DMS 273 treated with DMSO at 0.1 percent for 48 hours (cell line): ENCODE measurements at places on chromosomes 4 and X.

DNA sequence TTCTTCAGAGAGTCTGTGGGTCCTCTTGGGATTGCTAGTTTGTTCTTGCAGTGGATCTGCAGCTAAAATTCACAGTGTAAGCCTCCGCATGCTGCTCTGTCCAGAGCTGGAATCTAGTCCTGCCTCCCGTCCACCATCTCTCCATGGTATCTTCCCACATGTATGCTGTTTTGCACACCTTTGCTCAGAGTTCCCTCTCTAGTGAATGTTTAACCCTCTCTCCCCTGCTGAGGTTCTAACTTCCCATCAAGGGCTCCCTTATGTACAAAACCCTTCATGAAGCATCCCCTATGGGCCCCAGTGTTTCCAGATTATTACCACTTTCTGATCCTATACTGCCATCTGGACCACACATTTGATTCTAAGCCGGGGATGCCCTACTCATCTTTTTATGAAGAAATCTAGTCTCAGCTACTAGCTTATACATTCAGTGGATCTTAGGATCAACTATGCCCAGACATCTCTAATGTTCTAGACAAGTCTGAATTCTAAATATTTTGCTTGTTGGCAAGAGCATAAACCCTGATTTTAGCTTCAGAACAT is 157.3 kb downstream of the CPEB2 start:
- DNase-seq = no peak

DNA sequence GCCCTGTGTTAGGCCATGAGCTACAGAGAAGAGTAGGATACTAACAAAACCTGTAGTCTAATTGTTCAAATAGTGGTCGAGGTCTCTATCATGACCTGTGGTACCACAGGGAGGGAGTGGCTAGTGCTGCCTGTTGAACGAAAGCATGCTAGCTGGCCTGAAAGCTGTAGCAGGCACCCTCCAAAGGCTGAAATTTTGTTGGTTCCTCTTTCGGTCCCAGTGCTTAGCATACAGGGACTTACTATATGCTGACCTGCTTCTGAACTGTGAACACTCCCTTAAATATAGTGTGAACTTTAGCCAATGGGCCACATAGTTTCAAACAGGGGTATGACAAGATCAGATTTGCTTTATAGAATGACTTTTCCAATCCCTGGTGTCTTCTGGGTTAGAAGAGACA is 113.4 kb downstream of the PJA1 start:
- no peak for DNase-seq

DNA sequence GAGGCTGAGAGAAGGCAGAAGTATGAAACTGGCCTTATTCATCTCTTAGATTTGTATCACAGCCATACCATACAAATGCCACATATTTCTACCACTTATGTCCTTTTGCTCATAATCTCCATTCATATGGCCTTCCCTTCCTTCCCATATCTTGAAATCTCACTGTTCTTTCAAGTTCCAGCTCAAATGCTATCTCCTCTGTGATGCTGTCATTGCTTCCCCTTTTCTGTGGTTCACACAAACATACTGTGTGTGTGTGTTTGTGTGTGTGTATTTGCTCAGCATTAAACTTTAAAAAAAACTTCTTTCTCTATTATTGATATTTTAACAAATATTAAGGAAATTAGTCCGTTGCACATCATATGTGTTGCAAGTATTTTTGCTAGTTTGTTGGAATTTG is 26.7 kb downstream of the PHKA1 start:
- DNase-seq = no peak

DNA sequence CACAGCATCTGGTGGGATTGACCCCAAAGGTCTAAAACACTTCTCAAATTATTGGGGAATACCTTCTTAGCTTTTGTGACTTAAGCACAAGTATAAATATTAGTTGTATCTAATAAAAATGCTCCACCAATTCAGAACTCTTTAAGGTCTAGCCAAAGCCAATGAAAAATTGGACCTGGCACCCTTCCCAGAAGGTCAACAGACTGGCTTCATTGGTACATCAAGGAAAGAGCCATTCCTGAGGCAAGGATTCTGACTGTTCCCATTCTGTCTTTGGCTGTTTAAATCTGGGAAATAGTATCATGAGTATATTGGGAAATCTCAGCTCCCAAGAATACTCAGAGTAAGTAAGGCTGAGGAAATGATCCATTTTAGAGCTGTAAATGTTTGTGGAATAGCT is 153.0 kb upstream of the TRPC5 start:
- DNase-seq = no peak

DNA sequence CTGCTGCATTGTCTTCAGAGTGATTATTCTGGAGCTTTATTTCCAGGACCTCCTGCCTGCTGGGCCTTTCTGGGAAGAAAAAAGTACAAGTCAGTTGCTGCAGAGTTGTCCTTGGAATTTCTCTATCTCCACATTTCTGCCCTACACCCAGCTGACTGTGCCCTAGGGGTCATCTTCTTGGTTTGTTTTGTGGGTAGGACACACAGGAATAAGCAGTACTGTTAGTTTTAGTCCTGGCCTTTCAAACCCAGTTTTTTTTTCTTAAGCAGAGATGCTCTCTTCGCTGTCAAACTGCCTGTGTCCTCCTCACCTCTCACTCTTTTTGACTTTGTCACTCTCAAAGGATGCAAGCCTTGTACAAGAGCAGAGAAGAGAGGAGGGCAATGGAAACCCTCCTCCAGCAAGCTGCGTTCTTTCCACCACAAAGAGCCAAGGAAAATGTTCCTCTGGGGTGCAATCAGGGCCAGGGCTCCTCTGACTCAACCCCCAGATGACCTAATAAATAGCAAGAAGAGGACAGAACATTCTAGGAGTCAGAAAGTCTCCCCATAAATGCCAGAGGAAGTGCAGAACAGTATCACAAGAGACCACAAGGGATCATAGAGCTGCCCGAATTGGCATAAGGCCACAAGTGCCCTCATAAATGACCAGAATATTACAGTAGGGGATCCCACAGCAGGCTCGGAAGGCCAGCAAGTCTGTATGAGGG is 186.2 kb downstream of the RCHY1 start:
- DNase-seq = no peak

DNA sequence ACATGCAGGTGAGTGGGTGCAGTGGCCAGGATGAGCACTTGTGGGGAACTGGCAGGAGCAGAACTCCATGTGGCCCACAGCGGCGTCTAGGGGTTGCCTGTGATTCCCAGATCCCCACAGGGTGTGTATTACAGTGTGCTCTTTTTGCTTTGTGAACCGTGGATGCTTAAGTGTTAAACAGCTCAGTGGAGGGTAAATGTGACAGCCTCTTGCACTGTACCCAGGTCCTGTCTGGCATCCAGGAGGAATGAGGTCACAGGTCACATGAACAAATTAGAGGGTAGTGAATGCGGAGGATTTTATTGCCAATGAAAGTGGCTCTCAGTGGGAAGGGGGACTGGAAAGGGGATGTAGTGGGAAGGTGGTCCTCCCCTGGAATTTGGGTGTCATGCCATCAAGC is 447.8 kb downstream of the SPRY1 start:
- no peak for DNase-seq

- peak; percentile 62 for DNase-seq
Measured at GRCh38 chrX:15515931-15516330, 15.3 kb downstream of the BMX start.

GRCh38 chr4:166432842-166433241 is 559.8 kb downstream of the TLL1 start:
- DNase-seq = no peak

- no peak for DNase-seq
Measured at GRCh38 chr4:7075962-7076695, 8.3 kb upstream of the GRPEL1 start.

GRCh38 chr4:48235050-48235449 is 34.6 kb downstream of the TEC start:
- no peak for DNase-seq

GRCh38 chrX:13165266-13166189 is 121.1 kb upstream of the FAM9C start:
- DNase-seq = no peak

- DNase-seq = no peak
Measured at GRCh38 chrX:1591863-1592469, 562 bp downstream of the AKAP17A start.

GRCh38 chr4:10326075-10326474 is 131.2 kb downstream of the ZNF518B start:
- DNase-seq = no peak

DNA sequence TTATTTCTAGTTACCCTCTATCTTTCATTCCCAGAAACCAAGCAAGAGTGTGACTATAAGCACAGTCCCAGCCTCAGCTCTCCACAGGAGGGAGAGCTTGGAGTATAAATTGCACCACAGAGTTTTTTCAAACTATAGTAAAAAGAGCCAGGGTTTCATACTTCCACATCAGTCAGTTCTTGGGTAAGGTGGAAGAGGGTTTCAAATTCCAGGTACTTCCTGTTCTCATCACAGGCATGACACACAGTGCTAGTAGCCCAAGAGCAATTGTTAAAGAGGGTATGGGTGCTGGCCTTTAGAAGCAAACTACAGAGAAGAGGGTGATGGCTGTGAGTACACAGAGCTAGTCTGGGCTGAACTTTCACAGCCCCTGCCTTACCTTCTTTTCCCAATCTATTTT is 5.7 kb upstream of the IL1RAPL1 start:
- DNase-seq = no peak

DNA sequence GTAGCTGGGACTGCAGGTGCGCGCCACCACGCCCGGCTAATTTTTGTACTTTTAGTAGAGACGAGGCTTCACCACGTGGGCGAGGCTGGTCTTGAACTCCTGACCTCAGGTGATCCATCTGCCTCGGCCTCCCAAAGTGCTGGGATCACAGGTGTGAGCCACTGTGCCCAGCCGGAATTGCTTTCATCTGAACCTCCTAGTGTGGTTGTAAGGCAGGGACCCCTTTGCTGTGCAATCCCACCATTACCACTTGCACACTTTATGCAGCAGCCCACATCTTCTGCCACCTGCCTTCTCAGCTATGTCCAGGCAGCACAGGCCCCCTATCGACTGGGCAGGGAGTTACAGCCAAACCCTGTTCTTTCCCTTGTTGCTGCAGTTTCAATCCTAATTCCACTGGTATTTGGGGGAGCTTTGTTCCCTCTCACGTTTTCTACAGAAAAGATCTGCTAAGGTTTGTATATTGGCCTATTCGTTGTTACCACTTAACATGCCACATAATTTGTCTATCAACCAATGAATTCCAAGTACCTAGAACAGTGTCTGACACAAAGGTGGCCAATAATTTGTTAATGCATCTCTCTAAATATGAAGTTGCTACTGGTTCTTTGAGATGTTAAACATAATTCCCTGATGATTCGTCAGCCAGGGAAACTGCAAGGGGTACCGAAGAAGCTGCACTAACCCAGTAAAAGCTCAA is 6.5 kb downstream of the RPL39 start:
- peak; percentile 47 for DNase-seq

GRCh38 chr4:58502839-58503238 is 1392.7 kb upstream of the IGFBP7 start:
- no peak for DNase-seq

DNA sequence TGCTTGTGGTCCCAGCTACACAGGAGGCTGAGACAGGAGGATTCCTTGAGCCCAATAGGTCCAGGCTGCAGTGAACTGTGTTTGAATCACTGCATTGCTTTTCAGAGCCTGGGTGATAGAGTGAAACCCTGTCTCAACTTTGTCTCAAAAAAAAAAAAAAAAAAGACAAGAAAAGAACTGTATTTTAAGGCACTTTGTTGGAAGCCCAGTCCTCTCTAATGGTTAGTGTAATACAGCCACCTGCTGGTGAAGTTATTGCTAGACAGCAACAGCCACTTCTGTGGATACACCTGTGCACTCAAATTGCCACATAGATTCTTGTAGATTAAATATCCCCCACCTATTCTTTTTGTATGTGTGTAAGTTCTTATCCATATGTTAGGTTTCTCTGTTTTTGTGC is 10.1 kb upstream of the FGG start:
- DNase-seq = no peak

DNA sequence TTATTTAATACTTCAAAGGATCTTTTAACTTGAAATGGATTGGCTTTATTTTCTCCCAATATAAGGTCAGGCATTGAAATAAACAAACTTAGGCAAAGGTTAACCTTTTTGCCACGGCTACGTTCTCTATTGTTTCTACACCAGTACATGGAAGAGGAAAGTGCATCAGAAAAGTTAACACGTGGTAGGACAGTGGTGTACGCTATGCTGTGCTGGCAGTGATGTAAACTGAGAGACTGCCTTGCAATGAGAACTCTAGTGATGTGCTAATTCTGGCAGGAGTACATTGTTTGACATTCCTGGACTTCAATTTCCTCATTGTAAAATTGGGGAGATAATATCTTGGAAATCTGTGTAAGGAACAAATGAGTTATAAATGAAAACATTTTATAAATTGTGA is 208.2 kb downstream of the TMA16 start:
- DNase-seq = no peak

GRCh38 chrX:154592505-154592904 is 7.6 kb downstream of the CTAG1A start:
- DNase-seq = no peak

- DNase-seq = no peak
Measured at GRCh38 chr4:26218677-26219605, 101.9 kb upstream of the RBPJ start.

- no peak for DNase-seq
Measured at GRCh38 chr4:18777190-18777930, 755.8 kb upstream of the LCORL start.
